ENCODE measurements at places on chromosomes 6 and 20.

GRCh38 chr6:46993846-46994245 lies 48.3 kb downstream of the ADGRF1 start:
- DNase-seq, result no peak

GRCh38 chr6:49782725-49783124 lies 4.4 kb downstream of the PGK2 start:
- DNase-seq, result no peak

GRCh38 chr6:157909282-157909664 lies 72.4 kb upstream of the SYNJ2 start:
- DNase-seq, result no peak

GRCh38 chr6:38942442-38942841 lies 106.1 kb upstream of the GLP1R start:
- DNase-seq, result no peak

GRCh38 chr20:53917145-53918019 lies 153.0 kb downstream of the BCAS1 start:
- DNase-seq, result no peak

GRCh38 chr6:21514288-21514687 lies 79.3 kb upstream of the SOX4 start:
- DNase-seq, result no peak
